ENCODE measurements at places on chromosomes 3 and 15.

DNA sequence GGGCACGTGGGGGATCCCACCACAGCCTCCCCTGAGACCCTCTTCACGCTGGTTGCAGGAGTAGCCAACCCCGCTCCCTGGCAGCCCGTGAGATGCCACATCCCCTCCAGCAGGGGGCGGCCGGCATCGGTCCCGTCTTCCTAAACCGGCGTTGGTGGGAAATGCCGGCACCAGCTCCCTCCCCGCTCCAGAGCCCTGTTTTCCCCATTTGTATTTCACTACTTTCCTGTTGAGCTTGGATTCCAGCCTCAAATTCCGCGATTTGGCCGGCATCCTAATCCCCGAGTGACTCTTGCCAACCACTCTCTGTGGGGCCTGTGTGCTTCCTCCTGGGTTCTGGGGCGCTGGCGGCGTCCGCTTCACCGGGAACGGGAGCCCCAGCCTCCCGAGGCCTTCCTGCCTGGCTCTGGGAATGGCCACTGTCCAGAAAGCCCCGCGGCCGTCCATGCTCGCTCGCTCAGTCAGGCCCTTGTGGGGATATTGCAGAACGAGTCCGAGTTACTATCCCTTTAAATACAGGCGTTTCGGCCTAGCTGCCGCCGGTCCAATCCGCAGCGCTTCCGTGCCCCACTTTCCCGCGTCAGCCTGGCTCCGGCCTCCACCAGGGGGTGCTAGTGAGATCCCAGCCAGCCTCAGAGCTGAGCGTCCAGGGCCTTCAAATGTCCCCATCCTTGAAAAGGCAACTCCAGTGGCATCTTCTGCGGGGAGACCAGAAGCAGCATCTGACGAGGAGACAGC lies 8.1 kb upstream of the ADAMTS17 start:
- peak; percentile 65 for DNase-seq

GRCh38 chr3:10357592-10358308 lies 36.8 kb upstream of the SEC13 start:
- DNase-seq, result peak; percentile 74

DNA sequence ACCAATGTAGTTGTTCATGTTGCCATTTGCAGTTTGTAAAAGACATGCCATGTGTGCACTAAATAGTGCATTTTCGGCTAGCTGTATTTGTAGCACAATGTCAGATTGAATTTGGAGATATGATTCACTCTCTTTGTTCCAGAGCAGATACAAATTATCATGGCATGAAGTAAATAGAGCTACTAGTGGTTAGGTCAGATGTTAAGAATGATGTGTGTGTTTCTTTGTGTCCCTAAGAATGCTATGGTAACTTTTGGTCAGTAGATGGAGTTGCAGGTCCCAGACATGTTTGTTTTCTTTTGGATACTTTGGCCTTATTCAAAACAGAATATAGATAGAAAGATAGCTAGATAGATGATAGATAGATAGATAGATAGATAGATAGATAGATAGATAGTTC lies 595.8 kb downstream of the NLGN1 start:
- DNase-seq, result no peak

- no peak for DNase-seq
These were observed 302.4 kb upstream of the PDZRN3 start for GRCh38 chr3:73927203-73927570.

GRCh38 chr3:14514323-14514720 lies 25.8 kb downstream of the GRIP2 start:
- no peak for DNase-seq

- DNase-seq, result no peak
These were observed 278.7 kb upstream of the SATB1 start for GRCh38 chr3:18703798-18704197.

GRCh38 chr3:41363830-41364523 lies 164.7 kb downstream of the CTNNB1 start:
- DNase-seq, result no peak

DNA sequence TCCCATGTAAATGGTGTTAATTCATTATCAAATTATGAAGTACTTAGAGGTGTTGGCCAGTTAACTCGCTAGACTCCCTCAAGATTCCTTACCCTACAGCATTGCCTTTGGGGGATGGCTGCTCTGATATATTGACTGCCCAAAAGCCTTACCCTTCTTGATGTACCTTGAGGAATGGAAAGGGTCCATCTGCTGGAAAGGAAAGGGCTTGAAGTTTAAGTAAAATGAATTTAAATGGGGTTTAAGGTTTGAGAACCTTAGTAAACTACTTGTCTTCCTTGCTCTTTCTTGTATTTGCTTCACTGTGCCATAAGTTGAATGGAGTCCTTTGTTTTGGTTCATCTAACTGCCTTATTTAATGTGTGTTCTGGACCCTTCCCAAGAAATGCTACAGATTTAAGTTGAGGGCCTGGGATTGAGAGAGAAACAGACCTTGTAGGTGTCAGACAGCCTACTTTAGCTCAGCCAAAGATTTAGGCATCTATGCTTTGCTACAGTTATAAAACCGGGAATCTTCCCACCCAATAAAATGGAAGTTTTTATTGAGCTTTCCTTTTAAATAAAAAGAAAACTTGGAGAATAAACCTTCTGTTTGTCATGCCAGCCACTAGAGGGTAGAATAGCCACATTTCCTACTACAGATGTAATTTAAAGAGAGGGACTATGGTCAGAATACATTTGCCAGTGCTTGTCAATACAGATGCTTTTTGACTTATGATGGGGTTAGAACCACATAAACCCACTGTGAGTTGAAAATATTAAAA lies 25.3 kb downstream of the CMSS1 start:
- peak; percentile 47 for DNase-seq

DNA sequence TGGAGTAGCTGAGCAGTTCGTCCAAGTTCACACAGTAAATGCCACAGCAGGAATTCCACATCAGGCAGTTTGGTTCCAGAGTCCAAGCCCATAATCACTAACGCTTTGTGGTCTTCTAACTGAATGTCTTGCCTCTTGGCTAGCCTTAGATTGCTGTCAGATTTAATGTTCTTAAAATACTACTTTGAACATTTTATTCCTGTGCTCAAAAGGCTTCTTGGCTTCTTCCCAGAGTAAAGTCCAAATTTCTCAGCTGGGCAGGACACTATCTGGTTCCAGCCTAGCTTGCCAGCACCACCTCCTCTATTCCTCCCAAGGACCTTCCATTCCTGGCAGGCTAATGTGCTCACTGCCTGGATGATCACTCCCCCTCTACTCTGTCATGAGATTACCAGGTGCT lies 256.9 kb downstream of the SQOR start:
- DNase-seq, result no peak

DNA sequence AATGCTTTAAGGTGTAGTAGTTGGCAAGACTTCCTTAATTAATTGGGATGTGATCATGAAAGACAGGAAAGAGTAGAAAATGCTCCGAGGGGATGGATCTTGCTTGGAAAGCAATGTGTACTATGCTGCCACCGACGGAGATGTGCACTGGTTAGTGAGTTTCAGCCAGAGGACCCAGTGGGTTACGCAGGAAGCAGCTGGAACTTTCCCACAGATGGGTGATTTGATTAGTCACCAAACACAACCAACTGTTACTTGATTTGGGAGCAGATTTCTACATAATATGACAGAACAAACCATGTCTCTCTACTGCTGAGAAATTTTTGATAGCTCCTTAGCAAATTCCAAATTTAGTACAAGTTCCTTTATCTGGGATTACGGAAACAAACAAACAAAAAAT lies 245.4 kb upstream of the MCTP2 start:
- DNase-seq, result no peak

DNA sequence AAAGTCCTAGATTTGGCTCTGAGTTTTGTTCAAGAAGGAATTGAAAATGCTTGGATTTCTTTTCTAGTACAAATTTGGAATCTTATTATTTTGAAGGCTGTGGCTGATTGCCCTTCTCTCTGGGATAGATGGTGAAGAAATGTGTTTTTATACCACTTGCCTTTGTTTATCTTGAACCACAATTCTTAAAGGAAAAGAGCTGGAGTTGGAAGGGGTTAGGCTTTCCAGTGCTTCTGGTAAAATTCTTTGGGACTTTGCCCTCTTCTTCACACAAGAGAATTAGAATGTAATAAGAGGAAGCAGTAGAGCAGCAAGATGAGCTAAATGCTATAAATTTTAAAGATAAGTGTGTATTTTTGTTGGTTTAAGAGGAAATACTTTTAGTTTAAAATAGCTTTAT lies 65.8 kb downstream of the COL6A5 start:
- no peak for DNase-seq

GRCh38 chr3:37627951-37628620 lies 233.6 kb upstream of the CTDSPL start:
- no peak for DNase-seq

DNA sequence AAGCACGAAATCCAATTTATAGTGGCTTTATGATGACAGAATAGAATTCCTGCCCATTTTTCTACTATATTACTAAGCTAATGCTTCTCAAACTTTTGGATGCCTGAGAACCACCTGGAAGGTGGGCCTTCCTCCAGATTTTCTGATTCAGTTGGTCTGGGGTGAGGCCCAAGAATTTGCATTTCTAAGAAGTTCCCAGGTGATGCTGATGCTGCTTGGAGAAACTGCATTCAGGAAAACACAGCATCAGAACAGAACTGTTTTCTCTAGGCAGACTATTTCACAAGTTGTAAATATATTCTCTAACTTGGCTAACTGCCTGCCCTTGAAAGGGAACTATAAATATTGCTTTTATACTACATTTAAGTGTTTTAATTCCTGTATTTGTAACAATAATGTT lies 644.9 kb upstream of the DPPA4 start:
- DNase-seq, result no peak

DNA sequence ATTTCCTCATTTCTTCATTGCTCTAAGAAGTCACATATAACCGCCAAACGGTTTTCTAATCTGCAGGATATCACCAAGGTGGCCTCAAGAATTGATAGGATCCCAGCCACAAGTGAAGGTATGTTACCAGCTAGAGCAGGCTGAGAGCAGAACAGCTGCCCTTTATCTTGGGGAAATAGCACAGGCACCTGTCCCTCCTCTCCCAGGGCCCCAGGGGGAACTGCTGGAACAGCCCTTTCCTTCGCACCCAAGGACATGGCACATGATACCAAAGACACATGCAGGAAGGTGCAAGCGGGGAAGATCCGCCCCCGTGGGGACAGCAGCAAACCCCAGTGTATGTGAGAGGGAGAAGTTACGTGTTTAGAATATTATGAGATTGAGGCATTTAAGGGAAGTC lies 35.3 kb downstream of the HOMER2 start:
- DNase-seq, result no peak

GRCh38 chr15:59185725-59186124 lies 20.9 kb upstream of the LDHAL6B start:
- no peak for DNase-seq

DNA sequence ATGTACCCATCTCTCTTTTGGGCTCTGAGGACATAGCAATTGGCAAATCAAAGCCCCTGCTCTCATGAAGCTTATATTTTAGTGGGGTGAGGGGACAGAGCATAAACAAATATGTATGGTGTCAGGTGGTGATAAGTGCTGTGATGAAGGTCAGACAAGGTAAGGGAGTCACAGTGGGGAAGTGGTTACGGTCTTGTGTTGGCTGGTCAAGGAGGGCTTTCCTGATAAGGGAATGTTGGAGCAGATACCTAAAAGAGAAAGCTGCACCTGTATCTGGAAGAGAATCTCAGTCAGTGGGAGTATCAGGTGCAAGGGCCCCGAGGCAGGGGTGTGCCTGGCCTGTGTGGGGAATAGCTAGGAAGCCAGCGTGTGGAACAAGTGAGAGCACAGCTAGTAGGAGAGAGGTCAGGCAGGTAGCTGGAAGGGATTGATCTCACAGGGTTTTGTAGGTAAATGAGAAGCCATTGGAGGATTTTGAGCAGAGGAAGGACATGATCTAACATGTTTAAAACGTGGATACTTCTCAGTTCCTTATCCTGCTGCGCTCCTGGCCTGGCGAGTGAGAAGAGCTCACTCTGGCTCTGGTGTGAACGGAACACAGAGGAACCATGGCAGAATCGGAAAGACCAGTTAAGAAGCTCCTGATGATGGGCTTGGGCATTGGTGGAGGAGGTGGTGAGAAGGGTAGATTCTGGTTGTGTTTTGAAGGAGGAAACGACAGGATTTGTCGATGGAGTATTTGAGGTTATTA lies 35.5 kb downstream of the MRAS start:
- no peak for DNase-seq

DNA sequence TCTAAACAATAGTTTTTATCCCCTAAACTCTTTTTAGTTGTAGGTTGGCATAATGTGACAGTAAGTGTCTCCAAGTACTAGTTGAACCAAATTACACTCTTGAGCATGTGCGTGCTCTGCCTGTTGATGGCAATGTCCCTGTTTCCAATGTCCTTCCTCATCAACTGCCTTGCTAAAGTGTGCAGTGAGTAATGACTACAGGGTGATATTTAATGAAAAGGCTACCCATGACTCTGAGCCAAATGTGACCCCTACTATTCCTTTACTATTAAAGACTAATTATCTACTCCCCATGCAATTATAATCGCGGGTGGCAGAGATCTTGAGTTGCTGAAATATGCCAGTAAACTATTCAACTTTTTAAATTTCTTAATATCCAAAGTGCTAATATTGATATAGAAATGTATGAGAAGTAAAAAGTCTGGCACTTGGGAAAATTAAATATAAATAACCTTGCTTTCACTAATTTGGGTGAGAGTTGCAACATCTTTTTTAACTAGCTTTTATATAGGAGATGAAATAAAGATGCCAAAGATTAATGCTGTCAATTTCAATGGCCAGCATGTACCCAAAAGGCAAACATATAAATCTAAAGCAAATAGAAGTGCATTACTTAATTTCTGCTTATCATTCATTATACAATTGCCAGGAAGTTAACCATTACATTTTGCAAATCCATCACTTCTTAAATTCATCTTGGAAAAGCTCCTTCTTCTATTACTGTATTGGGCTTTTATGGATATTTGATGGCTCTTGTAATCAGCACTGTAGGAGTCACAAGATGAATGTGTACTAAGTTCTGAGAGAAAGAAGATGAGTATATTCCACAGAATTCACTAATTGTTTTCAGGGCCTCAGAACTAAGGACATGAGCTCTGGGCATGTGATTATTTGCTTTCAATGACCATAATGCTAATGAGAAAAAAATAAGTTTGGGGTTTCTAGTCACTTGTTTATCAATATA lies 518.2 kb upstream of the NAALADL2 start:
- DNase-seq, result no peak

GRCh38 chr15:39501366-39502081 lies 79.4 kb upstream of the THBS1 start:
- no peak for DNase-seq

- no peak for DNase-seq
These were observed 702.6 kb upstream of the ROBO1 start for GRCh38 chr3:80470433-80470832.

DNA sequence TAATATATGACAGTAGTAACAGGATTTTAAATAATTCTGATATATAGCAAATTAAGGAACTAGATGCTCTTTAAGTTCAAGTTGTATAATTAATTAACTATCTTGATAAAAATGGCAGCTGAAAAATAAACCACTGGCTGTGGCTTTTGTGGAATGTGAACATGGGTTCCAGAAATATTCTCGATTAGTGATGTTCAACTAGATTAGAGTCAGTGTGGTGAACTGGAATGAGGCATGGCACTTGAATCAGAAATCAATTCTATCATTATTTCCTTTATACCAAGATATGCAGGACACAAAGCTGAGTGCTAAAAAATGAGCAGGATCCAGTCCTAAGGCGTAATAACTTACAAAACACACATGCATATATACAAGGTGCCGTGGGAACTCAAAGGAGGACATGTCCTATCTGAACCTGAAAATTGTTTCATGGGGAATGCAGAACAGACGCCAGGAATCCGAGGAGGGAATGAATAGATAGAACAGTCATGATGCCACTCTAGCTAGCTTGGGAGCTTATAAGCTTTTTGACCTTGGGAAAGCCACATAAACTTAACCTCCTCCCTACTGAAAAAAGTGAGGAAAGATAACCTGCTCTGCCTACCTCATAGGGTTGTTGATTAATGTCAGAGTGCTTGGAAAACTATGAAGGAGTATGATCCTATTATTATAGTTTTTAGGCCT lies 402.4 kb downstream of the PLCL2 start:
- no peak for DNase-seq
